ENCODE measurements at places on chromosomes 2 and 18.

DNA sequence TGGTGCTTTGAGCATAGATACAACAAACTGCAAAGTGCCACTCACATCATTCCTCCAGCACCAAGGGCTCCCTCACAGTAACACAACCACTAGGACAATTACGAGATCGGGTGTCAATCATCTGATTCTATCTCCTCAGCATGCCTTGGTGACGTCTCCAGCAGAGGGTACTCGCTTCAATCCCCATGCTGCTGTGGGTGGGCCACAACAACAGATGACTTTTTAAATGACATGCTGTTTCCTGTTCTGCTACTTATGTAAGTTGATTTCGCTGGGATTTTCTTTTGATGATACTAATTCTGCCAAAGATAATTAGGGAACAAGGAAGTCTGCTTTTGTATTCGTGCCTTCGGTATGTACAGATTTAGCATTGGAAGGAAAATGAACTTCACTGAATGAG is 1113.0 kb downstream of the BCL11A start:
- DNase-seq, result no peak

DNA sequence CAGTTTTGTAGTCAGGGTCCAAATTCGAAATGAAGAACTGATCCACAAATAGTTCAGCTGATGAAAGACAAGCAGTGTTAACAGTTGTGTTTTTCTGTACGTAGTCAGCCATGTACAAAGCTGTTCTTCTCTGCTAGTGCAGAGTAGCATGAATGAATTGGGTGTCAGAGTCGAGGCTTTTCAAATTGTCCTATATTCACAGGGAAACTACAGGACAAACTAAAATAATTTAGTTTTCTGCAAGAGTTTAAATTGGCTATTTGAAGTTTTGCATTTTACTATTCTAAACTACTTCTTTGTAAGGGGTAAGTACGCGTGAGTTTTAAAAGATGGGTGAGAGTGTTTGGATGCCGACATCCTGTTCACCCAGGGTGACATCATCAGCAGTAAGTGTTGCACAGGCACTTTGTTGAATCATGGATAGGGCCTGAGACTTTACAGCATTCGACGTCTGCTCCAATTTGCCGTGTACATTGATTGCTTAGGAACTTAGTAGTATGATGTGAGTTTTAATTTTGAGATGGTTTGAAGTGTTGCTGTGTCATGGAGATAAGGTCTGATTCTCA is 147.2 kb upstream of the NFATC1 start:
- DNase-seq, result no peak

DNA sequence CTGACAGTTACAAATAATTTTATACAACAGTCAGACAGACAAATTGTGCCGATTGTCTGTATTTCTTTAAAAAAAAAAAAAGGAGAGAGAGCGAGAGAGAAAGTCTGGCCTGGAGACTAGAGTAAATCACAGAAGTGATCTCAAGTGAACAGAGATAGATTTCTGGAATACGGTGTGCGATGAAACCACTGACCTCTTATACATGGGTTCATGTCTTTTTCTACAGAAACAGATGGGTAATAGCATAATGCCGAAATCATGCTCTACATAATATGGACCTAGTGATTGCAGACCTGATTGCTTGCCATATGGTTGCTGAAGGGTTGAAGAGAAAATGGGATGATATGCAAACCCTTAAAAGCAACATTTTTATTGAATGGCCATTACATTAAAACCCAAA is 403.3 kb upstream of the FANCL start:
- no peak for DNase-seq

- no peak for DNase-seq
Observed at GRCh38 chr2:164877169-164877568, 35.5 kb upstream of the COBLL1 start.

- DNase-seq, result no peak
Observed at GRCh38 chr2:6968319-6969100, 51.3 kb downstream of the RNF144A start.

DNA sequence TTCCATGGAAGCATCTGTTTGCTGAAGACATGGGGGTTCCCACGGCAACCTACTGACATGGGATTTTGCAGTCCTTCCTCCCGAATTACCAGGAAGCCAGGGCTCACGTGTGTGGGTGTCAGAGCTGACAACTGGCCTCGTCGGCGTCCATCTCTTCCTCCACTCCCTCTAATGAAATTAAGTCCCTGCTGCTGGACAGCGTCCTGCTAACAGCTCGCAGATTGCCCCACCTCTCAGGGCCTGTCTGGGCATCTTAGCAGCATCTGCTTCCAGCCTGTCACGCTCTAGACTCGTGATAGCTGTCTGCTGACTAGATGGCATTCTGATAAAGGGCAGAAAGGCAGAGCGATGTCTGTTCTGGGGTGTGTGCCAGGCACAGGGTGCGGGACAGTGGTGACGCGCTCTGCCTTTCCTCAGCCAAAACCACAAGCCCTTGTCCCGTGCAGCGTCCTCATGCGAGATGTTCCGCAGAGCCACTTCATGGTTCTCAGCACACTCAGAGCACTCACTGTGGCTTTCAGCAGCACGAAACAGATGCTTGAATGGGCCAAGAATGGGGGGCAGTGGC is 161.1 kb downstream of the ARL4C start:
- peak; percentile 19 for DNase-seq

- DNase-seq, result no peak
Observed at GRCh38 chr18:3709205-3709604, 259.2 kb downstream of the TGIF1 start.

DNA sequence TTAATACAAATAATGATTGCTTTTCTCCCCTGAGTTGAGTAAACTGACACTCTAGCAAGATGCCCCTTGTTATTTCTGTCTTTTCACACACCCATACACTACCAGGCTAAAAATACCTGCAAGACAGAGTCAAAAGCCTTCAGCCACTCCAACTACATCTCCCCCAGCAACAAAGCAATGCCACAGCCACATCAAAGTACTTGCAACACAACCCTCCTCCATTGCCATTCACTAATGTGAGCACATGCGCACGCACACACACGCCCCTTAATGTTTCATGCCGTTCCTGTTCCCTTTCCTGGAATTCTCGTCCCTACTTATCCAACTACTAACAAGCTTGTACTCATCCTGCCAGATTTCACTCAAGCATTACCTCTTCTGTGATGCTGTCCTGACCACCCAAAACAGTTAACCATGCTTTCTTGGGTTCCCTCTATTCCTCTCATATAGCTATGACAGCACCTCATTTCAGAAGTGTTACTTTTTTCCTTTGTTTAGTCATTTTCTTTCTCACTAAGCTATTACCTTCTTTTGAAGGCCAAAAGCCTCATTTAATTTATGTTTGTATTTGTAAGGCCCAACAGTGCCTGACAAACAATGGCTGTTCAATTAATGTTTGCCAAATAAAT is 29.6 kb downstream of the SLC25A12 start:
- no peak for DNase-seq

GRCh38 chr2:21267232-21267835 is 143.6 kb downstream of the TDRD15 start:
- no peak for DNase-seq

DNA sequence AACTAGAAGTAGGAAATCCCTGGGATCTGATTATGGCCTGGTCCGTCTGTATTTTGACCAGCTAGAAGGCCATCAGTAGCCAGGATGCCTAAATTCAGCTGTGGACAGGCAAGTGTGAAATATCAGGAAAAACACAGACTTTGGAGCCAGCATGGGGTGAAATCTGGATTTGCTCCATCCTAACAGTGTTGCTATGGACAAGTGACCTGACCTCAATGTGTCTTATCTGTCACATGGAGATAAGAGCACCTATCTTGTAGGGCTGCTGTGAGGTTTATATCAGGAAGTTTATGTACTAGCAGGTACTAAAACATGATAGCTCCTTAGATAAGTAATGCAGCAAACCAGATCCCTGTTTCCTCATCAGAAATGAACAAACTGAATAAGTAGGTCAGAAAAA is 460.4 kb downstream of the STK39 start:
- DNase-seq, result no peak

GRCh38 chr18:78080761-78081160 is 831.1 kb downstream of the GALR1 start:
- DNase-seq, result no peak

DNA sequence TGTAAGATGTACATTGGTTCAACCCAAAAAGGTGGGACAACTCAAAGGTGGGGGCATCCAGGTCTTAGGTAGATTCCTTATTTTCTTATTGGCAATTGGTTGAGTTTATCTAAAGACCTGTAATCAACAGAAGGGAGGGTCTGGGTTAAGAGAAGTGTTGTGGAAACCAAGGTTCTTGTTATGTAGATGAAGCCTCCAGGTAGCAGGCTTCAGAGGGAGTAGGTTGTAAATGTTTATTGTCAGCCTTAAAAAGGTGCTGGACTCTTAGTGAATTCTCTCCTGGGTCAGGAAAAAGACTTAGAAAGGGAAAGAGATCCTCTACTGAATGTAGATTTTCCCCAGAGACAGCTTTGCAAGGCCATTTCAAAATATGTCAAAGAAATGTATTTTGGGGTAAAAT is 125.3 kb upstream of the NDUFV2 start:
- DNase-seq, result no peak

DNA sequence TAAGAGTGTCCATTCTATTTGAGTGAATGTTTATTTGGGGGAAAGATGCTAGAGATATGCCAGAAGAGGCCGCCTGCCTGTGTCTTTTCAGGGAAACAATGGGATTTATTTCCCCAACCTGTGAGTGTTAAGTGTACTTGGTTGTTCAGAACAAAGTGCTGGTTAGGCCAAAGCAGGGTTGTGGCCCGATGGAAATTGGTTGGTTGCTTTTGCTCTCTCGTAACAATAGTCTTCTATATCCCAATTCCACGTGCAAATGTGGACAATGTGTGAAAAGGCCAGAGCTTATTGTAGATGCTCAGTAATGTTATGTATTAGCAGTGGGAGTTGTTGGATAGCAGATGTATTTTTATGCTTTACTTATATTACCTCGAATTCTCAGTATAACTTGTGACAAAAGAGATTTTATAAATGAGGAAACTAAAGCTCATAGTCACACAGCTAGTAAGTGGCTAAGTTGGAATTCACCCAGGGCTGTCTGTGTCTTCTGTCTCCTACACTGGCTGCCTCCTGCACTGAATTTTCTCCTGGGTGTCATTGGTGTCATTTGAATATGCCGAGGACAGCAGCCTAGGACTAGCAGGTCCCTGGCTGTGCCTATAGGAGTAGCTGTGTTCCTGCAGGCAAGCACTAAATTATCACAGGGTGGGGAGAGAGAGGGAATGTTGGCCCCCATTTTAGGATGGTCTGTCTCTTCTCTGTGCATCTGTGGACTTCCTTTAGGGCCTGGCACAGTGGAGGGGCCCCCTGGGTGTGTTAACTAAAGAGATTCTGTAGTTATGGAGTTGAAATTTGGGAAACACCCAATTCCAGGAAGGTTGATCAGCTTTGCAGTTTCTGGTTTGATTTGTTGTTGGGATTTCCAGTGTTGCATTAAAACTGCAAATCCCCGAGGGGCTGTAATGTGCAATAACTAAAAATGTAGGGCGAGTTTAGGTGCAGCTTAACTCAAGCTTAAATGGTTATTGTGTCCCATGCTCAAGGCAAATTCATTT is 21.6 kb downstream of the GPD2 start:
- DNase-seq, result no peak

DNA sequence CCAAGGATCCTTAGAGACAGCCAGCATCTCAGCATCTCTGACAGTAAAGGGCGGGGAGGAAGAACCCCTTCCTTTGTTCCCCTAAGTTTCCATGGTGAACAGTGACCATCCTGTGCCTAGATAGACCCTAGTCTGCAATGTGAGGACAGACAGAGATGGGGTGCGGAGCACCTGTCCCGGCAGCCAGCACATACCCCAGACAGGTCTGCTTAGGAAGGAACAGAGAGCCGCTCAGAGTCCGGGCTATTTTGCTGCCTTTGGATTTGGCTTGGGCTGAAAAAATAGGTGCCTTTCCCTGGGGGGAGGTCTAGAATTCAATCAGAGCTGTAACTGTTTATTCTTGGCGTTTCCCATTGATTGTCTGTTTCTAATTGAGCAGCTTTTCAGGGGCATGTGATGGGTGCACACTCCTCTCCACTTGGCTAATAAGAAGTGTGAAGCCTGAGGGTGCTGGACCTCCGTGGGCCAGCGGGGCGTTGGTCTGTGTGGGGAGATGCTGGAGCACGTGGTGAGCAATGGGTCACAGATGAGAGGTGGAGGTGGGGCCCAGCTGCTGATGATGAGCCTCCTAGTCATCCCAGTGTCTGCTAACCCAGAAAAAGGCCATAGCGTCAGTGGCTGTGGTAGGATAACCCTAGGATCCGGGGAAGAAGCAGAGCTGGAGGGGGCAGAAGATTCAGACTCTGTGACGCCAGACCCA is 236.8 kb downstream of the SEPTIN10 start:
- DNase-seq, result no peak

- DNase-seq, result no peak
Observed at GRCh38 chr2:69166812-69167468, 154.0 kb downstream of the ANTXR1 start.

DNA sequence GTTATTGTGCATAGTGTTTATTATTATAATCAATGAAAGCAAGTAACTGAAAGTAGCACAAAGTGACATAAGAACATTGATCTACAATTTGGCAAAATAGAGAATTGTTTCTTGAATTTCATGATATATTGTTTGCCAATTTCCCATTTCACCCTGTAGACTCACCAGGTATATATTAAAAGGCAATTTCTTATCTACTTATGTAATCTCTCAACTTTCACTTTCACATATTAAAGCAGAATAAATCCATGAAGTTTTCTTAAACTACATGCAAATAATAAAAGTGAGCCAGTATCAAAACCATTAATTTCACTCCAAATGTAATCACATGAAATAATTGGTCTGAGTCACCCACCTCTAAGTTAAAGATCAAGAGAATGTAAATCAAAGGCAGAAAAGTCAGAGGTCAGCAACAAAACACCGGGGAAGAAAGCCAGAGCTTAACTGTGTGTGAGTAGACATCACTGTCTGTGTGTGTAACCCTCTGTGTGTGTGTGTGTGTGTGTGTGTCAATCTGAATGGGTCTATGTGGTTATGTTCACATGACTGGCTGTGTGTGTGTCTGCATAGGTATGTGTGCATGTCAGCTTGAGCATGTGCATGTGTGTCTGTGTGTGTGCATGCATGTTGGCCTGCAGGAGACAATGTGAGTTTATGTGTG is 44.1 kb downstream of the ZNF385B start:
- no peak for DNase-seq

DNA sequence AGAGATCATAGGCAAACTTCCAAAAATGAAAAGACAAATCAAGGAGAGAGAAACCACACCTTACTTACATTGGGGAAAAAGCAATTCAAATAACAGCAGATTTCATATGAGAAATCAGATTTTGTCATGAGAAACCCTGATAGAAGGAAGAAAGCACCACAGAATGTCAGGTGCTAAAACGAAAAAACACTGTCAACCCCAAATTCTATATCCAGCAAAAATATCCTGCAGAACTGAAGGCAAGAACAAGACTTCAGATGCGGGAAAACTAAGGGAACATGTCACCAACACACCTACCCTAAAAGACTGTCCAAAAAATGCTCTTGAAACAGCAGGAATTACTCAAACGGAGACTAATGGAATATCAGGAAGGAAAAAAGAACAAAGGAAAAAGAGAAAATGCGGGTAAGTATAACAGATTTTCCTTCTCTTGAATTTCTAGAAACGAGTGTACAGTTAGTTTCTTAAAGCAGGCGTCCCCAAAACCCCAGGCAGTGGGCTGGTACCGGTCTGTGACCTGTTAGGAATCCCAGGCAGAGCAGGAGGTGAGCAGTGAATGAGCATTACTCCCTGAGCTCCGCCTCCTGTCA is 7.3 kb upstream of the ID2 start:
- DNase-seq, result no peak
